Stimulated activated CD4-positive, alpha-beta T cell treated with anti-CD3 and anti-CD28 coated beads, Interleukin-4, amount 100 ng/mL, for 1 hour (primary cell): ENCODE measurements at places on chromosomes 6 and 20.

DNA sequence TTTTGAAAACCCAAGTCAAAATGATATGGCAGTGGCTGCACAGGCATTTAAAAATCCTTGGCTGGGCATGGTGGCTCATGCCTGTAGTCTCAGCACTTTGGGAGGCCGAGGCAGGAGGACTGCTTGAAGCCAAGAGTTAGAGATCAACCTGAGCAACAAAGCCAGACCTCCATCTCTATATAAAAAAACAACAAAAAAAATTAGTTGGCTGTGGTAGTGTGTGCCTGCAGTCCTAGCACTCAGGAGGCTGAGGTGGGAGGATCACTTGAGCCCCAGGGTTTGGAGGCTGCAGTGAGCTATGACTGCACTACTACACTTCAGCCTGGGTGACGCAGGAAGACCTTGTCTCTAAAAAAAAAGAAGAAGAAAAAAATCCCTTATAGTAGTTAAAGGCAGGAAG is 142.9 kb downstream of the MYB start:
- DNase-seq = no peak

DNA sequence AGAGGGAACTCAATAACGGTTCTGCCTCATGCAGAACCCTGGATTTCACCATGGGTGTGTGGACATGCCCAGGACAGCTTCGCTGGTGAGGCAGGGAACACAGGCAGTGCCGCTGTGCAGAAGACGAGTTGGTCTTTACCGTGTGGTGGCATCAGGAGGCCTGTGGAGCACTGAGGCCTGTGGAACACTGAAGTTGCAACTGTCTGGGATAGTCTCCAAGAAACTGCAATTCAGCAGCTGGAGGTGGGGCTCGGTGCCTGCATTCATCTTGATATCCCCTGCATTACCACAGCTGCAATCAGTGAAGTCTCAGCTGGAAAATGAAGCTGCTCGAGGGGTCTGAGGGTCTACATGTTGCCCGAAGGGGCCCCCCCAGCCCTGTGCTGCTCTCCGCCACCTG is 202.4 kb upstream of the CDH4 start:
- no peak for DNase-seq

DNA sequence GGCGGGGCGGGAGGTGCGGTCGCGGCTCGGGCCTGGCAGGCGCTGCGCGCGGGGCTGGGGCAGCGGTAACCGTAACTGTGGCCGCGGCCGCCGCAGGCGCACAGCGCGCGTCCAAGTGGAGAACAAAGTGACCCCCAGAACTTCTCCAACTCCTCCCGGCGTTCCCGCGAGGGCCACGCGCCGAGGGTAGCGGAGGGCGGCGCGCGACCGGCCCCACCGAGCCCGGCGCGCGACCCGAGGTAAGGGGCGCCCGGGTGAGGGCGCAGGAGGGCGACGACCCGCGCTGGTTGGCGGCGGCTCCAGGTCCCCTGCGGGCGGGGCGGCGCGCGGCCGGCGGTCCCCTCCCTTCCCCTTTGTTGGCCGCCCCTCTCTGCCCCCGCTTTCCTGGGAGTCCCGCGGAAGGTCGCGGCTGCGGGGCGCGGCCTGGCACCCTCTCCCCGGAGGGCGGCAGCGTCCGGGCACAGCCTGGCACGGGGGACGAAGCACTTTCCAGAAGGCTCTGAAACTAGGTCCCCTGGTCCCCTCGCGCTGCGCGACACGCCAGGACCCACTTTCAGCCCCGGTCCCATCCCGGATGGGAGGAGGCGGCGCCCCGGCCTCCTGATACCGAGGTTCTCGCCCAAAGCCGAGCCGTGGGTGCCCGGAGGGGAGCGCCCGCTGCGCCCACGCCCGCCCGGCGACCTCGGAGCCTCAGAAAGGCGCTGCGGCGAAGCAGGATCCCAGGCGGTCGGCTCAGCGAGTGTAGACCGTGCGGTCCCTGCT is at the start of gene TIAM2:
TIAM2 (plus strand) TSS at position 62 of the 762 bp plus-strand sequence. CDS start 133,909 bp downstream, outside the sequence.
- DNase-seq = peak; percentile 40

GRCh38 chr20:20666359-20666758 is 46.1 kb downstream of the RALGAPA2 start:
- no peak for DNase-seq

DNA sequence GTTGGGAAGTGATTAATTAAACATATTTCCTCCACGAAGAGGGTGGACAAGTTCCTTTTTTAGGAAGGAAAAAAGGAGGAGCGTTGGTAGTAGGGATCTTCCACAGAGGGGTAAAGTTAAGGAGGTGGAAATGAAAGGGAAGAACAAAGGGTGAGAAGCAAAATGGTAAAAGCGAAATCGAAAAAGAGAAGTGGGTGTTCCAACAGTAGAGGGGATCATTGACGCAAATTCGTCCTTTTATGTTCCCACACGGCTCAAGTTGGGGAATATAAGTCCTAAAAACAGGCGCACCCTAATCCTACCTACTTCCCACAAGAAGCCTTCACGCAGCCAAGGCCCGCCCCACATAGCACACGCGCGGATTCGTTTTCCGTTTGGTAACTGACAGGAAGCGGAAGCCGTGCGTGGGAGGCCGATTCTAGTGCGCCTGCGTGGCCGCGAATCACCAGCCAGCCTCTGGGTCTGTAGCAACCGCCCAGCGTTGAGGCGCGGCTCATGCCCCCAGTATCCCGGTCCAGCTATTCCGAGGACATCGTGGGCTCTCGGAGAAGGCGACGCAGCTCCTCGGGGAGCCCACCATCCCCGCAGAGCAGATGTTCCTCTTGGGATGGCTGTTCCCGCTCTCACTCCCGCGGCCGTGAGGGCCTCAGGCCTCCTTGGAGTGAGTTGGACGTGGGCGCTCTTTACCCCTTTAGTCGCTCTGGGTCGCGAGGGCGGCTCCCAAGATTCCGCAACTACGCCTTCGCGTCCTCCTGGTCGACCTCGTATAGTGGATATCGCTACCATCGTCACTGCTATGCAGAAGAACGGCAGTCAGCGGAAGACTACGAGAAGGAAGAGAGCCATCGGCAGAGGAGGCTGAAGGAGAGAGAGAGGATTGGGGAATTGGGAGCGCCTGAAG is at the start of gene NKAPL:
NKAPL (plus strand) TSS at position 421 of the 901 bp plus-strand sequence; CDS start at position 496, 75 bp downstream.
- DNase-seq = peak; percentile 70

GRCh38 chr6:104682722-104683643 is 176.7 kb downstream of the HACE1 start:
- DNase-seq = peak; percentile 72

GRCh38 chr6:92026878-92027277 is 1392.5 kb downstream of the EPHA7 start:
- no peak for DNase-seq

GRCh38 chr6:145031001-145031400 is 704.3 kb downstream of the EPM2A start:
- no peak for DNase-seq

- DNase-seq = no peak
Observed at GRCh38 chr6:165204807-165205545, 104.4 kb downstream of the C6orf118 start.

GRCh38 chr20:50358971-50359370 is 151.2 kb upstream of the PTPN1 start:
- no peak for DNase-seq
